ENCODE measurements at places on chromosomes 3 and 15.

DNA sequence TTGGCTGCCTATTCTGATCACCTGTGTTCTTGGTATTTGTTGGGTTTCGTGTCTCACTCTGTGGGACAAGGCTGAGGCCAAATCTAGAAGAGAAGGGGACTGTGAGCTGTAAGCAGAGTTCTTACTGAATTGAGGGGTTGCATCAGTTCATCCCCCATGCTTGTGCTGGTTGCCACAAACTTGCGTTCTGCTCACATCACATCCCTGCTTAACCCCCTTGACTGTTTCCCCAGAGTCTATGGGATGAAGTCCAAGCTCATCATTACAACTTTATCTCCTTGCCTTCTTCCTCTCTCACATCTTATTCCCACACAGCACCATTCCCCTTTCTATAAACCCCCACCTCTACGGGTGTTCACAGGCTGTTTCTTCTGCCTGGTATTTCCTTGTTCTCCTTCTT lies 143.8 kb upstream of the ABHD17C start:
- DNase-seq = no peak

- no peak for DNase-seq
These were observed 211.2 kb upstream of the STRIT1 start for GRCh38 chr3:155504682-155505081.

GRCh38 chr3:172692751-172693338 lies 18.0 kb downstream of the NCEH1 start:
- no peak for DNase-seq

DNA sequence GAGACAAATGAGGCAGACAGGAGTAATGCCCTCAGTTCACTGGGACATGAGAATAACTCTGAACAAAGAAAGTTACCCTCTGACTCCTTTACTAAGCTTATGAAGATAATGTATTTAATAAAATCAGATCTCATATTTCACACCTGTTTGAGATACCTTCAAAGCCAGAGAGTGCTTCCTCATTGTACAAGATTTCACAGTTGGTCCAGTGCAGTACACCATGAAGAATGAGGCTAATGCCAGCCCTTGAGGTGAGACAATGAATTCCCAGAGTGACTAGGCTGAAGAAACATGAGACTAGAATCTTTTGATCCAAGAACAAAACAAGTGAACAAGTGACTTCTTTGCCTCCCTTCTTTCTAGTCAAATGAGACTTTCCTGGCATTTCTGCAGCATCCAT lies 1133.8 kb downstream of the TUSC7 start:
- no peak for DNase-seq

- no peak for DNase-seq
These were observed 195.5 kb downstream of the BCHE start for GRCh38 chr3:165641569-165642310.

- DNase-seq = no peak
These were observed 485.2 kb upstream of the PROK2 start for GRCh38 chr3:72270072-72270681.

- DNase-seq = no peak
These were observed 10.9 kb downstream of the KLF13 start for GRCh38 chr15:31337352-31338031.

- no peak for DNase-seq
These were observed 144.6 kb upstream of the MEF2A start for GRCh38 chr15:99421172-99421656.

GRCh38 chr3:9077029-9077428 lies 113.8 kb upstream of the RAD18 start:
- no peak for DNase-seq

- no peak for DNase-seq
These were observed 335.5 kb upstream of the CBLB start for GRCh38 chr3:106204160-106204868.

GRCh38 chr15:69524814-69525213 lies 72.2 kb downstream of the RPLP1 start:
- DNase-seq = no peak

DNA sequence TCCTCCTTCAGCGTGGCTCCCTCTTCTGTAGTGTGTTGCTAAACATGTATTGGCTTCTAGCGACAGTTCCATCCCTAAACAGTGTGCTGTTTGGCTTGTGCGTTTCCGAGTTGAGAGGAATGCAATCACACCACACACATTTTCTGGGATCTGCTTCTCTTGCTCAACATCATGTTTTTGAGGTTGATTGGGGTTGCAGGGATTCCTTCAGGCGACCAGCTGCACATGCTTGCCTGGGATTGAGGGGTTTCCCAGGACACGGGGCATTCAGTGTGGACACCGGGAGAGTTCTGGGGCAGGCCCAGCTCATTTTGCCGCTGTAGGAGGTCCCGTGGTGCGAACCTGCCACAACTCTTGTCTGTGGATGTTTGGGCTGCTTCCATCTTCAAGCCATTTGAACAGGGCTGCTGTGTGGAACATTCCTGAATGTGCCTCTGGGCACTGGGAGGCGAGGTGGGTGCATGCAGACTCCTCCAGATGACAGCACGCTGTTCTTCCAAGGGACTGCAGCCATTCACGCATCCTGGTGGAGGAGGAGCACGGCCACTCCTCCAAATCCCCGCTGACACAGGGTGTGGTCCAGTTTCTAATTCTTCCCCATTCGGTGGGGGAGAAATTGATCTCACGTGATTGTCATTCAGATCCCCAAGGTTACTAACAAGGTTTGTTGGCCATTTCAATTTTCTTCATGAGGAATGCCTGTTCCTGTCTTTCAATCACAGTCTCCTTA lies 82.8 kb downstream of the PLXNA1 start:
- no peak for DNase-seq

- no peak for DNase-seq
These were observed 25.6 kb downstream of the CEP19 start for GRCh38 chr3:196686436-196686835.

- DNase-seq = no peak
These were observed 59.2 kb downstream of the KBTBD12 start for GRCh38 chr3:127974226-127974625.

DNA sequence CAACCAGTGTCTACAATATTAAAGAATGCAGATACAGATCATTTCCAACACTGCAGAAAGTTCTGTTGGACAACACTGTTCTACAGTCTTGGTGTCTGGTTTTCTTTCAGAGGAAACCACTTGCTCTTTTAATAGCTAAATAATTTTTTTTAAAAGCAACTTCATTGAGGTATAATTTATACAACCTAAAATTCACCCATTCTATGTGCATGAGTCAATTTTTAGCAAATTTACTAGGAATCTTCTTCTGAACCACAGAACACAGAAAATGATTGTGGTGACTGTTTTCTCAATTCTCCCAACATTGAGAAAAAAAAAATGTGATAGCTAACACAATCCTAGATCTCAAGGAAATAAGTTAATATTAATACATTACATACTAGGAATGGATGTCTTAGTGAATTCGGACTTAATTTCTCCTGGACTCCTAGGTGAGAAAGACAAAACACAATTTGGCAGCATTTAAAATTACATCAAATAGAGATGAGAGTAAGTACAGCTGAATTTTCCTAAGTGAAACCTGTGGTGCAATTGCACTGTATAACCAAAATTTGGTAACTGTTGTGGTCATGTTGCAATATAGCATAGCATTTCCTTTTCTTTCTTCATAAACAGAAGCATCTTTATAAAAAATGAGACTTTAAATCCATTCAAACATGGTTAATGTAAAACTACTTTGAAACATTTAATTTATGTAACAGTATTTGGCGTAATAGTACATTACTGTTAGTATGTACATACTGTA lies 15.3 kb upstream of the PLCL2 start:
- no peak for DNase-seq

- DNase-seq = no peak
These were observed 36.7 kb upstream of the ZNF774 start for GRCh38 chr15:90315278-90315982.

- no peak for DNase-seq
These were observed 268.0 kb downstream of the LPP start for GRCh38 chr3:188421836-188422540.

- DNase-seq = no peak
These were observed 772 bp downstream of the TSPAN3 start for GRCh38 chr15:77070180-77070494.

GRCh38 chr15:97087006-97087741 lies 756.7 kb downstream of the NR2F2 start:
- no peak for DNase-seq

DNA sequence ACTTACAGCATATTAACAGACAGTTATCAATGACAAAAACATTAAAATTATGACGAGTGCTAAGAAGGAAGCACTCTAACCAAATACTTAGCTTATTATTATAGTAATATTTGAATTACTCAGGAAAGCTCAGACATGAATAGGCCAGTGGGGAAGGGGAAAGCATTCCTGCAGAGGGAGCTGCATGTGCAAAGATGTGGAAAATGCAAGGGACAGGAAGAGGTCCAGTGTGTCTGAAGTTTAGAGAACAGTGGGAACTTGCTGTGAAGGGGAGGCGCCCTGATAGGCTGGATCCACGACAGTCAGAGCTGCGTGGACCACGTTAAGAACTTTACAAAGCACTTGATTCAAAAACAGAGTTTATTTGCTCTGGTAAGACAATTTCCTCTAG lies 1.2 kb upstream of the SPICE1 start:
- DNase-seq = no peak

DNA sequence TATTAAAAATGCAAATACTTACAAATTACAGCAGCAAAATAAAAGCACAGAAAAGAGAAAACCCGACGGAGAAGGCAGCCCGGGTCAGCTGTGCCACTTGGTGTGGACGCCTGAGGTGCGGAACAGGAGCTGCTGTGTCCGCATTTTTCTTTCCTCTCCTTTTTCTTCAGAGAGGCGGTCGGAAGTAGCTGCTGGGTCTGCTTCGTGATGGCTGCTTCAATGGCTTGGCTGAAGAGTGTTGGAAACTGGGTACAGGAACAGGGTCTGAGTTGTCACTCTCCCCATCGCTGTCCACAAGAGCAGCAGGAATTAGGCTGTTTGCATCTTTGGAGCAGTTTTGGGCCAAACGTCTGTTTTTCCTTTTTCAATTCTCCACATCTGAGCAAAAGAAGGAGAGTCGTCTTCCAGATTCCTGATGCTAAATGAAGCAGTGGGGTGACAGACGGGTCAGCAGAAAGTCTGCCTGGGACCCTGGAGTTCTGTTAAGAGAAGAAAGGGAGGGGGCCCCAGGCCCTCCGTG lies 53.5 kb upstream of the ARL8B start:
- DNase-seq = no peak

- DNase-seq = no peak
These were observed 170.5 kb upstream of the TBL1XR1 start for GRCh38 chr3:177367788-177368187.

GRCh38 chr3:34107669-34108068 lies 309.2 kb downstream of the PDCD6IP start:
- DNase-seq = no peak

DNA sequence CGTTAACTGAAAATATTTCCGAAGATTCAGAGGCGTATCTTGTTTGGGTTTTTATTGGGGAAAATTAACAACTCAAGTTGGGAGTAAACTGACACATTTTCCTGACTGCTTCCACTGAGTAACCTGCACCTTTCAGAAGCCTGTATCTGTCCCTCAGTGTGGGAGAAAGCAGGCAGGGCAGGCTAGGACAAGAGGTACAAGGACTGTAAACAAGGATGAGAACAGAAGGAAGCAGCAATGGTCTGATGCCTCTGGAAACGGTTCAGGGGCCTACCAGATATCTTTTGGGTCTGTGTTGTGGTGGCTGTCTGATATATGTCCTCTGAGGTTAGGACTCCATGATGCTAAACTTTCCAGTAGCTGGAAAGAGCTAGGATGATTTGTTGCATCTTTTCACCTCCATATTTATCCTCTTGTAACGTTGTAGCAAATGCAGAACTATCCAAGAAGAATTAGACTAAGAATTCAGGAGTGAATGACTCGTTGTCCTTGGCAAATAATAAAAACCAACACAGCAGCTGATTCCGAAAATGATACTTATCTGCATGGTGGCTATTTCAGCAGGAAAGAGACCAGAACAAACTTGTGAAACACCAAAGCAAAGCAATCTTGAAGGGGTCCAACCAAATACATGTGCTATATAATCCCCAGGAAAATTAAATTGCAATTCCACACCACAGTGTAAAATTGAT lies 195.9 kb upstream of the ICE2 start:
- no peak for DNase-seq

DNA sequence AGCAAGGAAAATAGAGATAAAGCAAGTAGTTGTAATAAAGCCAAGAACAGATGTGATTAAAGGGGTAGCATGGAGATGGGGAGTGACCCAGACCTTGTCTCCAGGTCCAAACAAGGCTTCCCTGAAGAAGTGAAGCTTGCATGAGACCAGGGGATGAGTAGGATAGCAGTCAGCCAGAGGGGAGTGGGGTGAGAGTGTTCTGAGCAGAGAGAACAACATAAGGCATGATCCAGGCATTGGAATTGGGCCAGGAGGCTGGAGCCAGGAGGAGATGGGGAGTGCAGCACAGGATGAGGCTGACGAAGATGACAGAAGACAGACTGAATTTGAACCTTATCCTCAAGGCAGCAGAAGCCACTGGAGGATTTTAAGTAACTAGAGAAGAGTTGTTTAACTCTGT lies 7.2 kb downstream of the TMOD2 start:
- DNase-seq = no peak

- no peak for DNase-seq
These were observed 32.5 kb downstream of the RAB27A start for GRCh38 chr15:55257012-55257670.

GRCh38 chr3:35500641-35501350 lies 138.5 kb upstream of the ARPP21 start:
- DNase-seq = no peak

- DNase-seq = no peak
These were observed 84.8 kb upstream of the IQSEC1 start for GRCh38 chr3:13157986-13158385.

GRCh38 chr15:51401872-51402517 lies 60.5 kb downstream of the GLDN start:
- no peak for DNase-seq

GRCh38 chr3:196634829-196635228 lies 4.7 kb upstream of the NRROS start:
- no peak for DNase-seq

DNA sequence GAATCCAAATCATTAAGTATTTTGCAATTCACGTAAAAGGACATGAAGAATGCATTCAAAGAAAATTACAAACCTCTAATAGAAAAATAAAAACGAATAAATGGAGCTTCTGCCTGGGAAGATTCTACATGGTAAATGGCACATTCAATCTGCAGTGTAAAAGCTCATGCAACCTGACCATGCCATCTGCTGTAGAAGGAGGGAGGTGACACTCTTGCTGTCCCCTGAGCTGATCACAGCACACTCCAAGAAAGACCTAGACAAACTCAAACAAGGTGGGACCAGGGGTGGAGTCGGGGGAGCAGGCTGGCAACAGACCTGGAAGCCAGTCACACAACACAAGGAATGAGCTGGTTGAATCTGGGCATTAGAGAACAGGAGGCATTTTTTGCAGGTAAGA lies 101.8 kb downstream of the BDH1 start:
- DNase-seq = no peak

DNA sequence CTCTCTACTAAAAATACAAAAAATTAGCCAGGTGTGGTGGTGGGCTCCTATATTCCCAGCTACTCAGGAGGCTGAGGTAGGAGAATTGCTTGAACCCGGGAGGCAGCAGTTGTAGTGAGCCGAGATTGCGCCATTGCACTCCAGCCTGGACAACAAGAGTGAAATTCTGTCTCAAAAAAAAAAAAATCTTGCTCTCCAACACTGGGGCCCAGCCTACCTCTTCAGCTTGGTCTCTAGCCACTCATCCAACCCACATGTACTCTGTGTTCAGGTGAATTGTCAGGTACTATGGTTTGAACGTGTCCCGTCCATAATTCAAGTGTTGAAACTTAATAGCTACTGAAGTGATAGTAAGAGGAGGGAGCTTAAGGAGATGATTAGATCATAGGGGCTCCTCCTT lies 22.4 kb upstream of the RAB7A start:
- no peak for DNase-seq

- DNase-seq = no peak
These were observed 66.4 kb upstream of the TRA2B start for GRCh38 chr3:186004209-186004608.

GRCh38 chr3:196292286-196292923 lies 4.9 kb upstream of the PCYT1A start:
- no peak for DNase-seq
